ENCODE measurements at places on chromosomes 6 and 20.
A peak's percentile ranks its signal among the peaks of the same experiment; 100 is the strongest.

DNA sequence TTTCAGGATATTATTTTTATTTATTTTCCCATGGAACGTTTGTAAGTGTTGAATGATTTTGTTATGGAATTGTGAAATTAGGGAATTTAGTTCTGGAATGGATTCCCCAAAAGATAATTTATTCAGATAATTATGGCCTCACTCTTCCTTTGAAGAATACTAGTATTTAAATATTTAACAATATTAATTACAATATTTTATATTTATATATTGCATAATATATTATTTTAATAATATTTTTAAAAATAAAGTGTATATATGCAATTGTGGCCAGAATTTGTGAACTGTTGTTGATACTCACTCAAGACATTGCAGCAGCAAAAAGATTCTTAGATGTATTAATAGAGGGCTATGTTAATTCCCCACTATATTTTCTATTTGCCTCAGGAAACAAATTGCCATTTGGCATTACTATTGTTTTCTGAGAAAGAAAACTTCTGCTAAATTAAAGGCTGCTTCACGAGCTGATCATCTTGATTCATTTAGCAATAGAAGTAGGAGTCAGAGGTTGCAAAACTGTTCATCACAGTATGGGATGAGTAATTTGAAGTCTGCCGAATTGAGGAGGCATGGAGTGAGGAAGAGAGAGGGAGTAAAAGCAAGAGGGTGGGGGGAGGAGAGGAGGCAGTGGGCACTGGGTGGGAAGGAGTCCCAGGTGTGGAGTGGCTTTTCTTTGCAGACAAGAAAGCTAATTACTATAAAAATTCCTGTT is 729.2 kb downstream of the DHX35 start:
- DNase-seq, result no peak

DNA sequence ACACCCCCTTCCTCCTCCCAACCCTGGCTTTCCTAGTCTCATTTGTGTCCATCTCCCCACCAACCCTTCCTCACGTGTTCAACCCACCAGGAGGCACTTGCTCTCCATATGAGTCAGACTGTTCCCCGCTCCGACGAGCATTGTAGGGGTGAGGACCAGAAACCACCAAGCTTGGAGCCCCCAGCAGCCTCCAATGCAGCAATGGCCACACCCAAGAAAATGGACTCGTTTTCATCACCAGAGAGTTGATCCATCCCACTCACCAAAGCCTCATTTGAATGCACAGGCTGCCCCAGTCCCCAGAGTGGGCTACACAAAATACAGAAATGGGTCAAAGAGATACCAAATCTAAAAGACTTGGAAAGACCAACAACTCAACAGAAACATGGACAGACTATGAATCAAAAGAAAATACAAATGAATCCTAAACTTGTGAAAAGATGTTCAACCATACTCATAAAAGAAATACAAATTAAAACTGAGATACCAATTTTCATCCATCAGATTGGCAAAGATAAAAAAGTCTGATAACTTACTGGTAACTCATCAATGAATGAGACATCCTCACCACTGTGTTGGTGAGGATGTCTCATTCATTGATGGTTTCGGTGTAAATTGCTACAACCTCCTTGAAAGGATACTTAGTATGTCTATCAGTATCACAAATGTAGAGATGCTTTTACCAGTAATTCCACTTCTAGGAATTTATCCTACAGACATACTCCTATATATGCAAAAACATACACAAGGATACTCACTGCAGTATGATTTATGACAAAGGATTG is 68.1 kb downstream of the TRERF1 start:
- DNase-seq, result no peak

- DNase-seq, result no peak
These were observed 26.5 kb downstream of the SMLR1 start for GRCh38 chr6:130853555-130854183.

DNA sequence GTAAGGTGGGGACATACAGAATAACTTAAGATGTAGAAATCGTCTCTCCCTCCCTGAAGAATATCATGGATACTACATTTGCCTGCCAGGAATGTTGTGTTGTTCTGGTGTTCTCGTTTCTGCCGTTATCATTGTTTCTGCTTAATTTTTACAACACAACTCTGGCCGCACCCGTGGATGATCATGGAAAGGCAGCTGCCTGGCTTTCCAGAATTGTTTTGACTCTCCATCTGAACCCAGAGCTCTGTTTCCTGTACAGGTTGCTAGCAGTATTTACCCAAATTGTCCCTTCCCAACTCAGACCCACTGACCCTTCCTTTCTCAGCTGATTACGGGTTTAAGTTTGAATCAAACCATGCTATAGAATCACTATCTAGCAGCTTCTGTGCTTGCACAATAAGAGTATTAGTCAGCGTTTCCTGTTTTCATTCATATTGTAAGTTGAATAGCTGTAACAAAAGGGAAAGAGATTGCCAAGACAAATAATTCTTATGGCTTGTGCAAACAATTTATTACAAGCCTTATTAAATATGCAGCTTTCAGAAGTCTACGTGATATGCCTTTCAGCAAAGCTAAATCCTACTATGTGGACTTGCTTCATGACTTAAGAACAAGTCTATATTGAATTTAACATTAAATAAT is 139.0 kb downstream of the MTHFD1L start:
- peak; percentile 24 for DNase-seq

GRCh38 chr6:38413102-38413800 is 226.5 kb downstream of the BTBD9 start:
- DNase-seq, result no peak

DNA sequence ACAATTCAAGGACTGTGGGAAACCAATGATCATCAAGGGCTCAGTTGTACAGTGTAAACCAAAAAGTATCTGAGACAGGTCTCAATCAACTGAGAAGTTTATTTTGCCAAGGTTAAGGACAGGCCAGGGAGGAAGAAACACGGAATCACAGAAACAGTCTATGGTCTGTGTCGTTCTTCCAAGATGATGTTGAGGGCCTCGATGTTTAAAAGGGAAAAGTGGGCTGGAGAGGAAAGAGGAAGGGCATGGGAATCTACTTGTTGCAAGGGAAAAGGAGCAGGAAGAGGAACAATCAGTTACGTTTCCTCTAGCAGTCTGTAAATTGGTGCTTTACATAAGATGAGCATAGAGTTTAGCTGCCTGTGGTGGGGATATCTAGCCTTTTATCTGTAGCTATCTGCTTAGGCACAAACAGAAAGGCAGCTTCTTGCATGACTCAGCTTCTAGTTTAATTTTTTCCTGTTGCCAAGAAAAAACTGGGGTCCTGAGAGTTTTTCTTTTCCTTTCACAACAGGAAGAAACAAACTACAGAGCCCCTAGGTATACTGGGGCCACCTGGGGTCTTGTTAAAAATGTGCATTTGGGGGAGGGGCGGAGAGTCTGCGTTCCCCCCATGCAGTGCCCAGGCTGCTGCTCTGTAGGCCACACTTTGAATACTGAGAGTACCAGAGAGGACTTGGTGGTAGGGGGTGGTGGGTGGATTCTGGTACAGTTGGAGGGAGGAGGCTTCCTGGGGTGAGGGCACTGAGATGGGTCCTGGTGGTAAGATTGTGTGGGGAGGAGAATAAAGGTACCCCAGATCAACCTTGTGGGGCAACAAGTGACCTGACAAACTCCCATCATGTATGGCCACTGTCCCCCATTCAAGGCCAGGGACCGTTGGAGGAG is 35.3 kb upstream of the EZR start:
- no peak for DNase-seq

DNA sequence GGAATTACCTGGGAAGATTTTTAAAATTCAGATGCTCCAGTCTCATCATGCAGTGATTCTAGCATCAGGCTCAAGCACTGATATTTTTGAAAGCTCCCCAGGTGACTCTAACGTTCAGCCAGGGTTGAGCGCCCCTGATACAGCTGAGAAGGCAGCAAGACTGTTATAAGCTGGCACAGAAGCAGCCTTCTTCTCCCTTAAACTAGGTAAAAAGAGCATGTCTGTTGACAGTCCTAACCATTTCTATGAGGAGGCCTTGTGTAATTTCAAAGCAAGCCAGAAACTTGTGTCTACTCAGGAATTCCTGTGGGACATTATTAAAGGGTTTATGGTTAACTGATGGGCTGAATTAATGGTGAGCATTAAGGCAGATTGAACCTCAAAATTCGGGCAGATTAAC is 141.9 kb downstream of the PDE7B start:
- no peak for DNase-seq

- no peak for DNase-seq
These were observed 313.2 kb downstream of the HDGFL1 start for GRCh38 chr6:22882581-22882980.

DNA sequence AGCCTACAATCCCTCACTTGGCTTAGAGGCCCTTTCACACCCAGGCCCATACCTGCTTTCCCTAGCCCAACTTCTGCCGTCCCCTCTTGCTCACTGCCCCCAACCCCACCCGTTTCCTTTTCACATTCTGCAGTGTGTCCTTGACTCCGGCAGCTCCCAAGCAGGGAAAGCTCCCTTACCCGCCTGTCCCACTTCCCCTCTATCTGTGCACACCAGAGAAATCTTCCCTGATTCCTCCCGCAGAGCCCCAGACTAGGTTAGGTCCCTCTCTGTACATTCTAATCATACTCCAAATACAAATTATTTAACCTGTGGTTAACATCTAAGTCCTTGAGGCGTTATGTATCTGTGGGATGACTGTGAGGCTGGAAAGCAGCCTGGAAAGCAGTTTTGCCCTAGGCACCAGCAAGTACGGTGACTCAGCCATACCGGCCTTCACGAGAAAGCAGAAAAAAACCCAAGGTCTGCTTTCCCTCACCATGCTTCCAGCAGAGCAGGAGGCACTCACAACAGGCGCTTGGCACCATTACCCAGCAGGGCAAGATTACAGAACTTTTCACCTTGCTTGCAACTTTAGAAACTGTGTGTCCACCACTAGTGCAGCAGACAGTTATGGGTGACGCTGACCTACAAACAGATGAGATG is 22.3 kb downstream of the ELOVL5 start:
- no peak for DNase-seq

DNA sequence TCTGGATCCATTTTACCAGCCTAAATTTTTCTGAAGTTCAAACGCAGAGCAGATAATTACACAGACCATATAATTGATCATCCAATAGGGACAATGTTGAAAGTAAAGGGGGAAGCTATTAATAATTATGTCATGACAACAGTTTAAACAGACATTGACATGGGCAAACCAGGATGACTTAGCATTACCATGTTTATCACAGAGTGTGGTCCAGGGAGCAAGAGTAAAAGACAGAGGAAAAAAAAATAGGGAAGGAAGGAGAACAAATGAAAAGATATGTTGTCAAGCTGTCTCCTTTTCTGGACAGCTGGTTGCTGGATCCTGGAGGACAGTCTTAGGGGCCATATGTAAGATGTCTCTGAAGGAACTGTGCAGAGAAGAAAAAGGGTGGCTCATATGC is 69.4 kb upstream of the FBXL4 start:
- DNase-seq, result no peak

DNA sequence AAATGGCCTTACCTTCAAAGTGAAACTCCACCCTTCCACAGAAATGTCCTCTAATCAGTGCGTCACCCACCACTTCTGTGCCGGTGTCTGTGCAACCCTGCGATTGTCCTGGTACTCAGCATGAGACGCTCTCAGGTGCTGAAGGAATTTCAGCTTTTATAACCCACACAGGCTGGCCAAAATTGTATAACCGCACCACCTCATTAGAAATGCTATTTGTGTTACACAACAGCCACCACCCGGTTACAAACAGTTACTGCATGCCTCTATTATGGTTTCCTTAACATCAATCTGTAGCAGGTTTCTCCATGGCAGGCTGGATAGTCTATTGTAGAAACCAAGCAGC is 51.5 kb downstream of the SLC23A2 start:
- DNase-seq, result peak; percentile 41

DNA sequence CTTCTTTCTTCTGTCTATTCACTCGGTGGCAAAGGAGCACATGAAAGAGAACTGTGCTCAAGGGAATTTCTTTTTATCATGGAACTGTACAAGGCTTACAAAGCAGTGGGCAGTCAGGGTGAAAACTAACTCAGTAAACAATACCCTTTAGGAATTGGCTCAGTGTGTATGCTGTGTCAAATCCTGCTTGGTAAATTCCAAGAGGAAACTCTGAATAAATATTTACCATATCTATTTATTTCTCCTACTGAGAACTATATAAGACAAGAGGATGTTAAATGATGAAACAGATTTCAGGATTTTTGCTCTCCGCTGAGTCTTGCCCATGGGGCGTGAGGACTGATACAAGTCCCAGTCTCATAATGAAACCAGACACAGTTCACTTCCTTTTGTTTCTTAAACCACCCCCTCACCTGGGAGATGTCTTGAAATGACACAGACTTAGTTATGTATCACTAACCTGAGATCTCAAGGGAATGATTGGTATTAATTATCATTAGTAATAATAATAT is 188.8 kb downstream of the BACH2 start:
- peak; percentile 32 for DNase-seq

GRCh38 chr6:91669154-91669870 is 1082.4 kb upstream of the MAP3K7 start:
- DNase-seq, result no peak

- no peak for DNase-seq
These were observed 102.9 kb downstream of the MAP3K7 start for GRCh38 chr6:90483956-90484355.

DNA sequence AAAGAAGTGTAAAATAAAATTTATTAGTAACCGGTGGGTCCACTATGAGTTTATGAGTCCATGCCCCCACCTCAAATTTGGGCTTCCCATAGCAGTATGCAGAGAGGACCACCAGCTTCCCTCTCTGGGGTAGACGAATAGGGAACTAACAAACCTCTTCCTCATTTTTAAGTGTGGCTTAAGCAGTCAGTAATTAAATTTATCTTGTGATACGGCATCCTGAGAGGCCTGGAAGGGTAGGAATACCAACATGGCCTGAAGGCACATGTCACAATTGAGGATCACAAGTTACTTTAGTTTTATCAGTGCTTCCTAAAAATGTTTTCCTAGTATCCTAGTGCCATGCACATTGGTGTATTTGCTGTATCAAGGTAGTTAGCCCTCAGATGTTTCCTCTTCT is 239.9 kb downstream of the HIVEP2 start:
- DNase-seq, result no peak

- DNase-seq, result peak; percentile 40
These were observed 282.7 kb downstream of the PLCB1 start for GRCh38 chr20:8414586-8415274.

- DNase-seq, result no peak
These were observed 261.9 kb downstream of the CDH4 start for GRCh38 chr20:61514018-61514365.

- DNase-seq, result no peak
These were observed 20.0 kb downstream of the VEGFA start for GRCh38 chr6:43790031-43790430.
